Heart right ventricle (tissue), 16 donors: ENCODE measurements at places on chromosomes 4 and X. TPM values are rescaled to one million over a fixed set of nuclear protein-coding genes. Genes with fewer than 3 reads are reported as not detected.

GRCh38 chr4:42167709-42168108, 15.3 kb upstream of the BEND4 start:
- no peak for DNase-seq

The CABS1 gene
- not detected for total RNA-seq

- DNase-seq, result no peak
Measured at GRCh38 chr4:7944599-7945220, 5.0 kb upstream of the AFAP1 start.

GRCh38 chrX:119899125-119899524, 3.4 kb downstream of the AKAP14 start:
- no peak for DNase-seq

- no peak for DNase-seq
Measured at GRCh38 chr4:70902577-70903290, 565 bp downstream of the MOB1B start.

GRCh38 chr4:69497886-69498395, 2.2 kb upstream of the UGT2B4 start:
- no peak for DNase-seq

DNA sequence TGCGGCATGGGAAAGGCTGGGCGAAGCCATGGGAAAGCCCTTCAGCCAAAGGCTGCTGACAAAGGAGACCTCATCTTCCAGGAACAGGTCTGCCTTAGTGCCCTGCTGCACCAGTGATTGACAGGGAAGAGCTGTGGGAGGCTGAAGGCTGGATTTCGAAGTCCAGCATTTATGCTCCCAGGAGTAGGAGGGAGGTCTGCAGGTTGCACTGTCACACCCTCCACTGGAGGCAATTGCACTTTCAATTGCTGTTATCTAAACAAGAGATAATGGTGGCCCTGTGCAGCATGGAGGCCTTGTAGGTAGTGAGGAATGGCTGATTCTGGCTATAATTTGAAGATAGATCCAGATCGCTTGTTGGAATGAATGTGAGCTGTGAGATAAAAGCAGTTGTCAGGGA, 43.7 kb downstream of the FAM114A1 start:
- DNase-seq, result no peak

DNA sequence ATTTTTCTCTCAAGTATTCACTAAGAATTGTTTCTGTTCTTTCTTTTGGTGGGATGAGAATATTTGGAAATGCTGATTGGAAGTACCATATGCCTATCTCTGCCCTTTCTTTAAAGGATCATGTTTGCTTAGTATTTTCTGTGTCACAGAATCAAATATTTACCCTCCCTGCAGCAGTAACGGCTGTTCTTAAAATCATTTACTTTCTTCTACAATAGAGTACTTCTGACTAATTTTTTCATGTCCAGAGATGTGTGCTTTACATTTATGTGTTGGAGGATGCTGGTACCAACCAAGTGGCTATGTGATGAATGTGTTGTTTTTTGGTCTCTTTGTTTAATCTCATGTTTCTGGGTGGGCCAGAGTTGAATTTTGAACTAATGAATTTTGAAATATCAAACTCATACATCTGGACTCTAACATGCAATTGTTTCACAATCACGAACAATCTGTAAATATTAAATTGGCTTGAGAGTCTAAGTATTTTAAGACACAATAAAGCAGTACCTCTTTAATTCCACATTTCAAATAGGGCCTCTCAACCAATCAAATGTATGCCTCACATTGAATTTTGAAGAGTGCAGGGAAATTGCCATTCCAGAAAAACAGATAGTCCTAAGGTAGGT, 59.4 kb upstream of the ARSJ start:
- no peak for DNase-seq

The BST1 gene
- total RNA-seq, result 3.0 TPM

- DNase-seq, result no peak
Measured at GRCh38 chr4:147029296-147029695, 83.6 kb upstream of the TTC29 start.

GRCh38 chr4:42632653-42633382, 24.1 kb downstream of the ATP8A1 start:
- DNase-seq, result no peak
